NCI-H748 treated with DMSO at 0.1 percent for 48 hours (cell line): ENCODE measurements at places on chromosomes 16 and 17.

- DNase-seq, result no peak
Measured at GRCh38 chr16:67091906-67092566, 17.7 kb upstream of the PHAF1 start.

GRCh38 chr16:49341706-49342105, 31.9 kb upstream of the C16orf78 start:
- no peak for DNase-seq

GRCh38 chr16:55703003-55704001, 47.5 kb downstream of the SLC6A2 start:
- no peak for DNase-seq

DNA sequence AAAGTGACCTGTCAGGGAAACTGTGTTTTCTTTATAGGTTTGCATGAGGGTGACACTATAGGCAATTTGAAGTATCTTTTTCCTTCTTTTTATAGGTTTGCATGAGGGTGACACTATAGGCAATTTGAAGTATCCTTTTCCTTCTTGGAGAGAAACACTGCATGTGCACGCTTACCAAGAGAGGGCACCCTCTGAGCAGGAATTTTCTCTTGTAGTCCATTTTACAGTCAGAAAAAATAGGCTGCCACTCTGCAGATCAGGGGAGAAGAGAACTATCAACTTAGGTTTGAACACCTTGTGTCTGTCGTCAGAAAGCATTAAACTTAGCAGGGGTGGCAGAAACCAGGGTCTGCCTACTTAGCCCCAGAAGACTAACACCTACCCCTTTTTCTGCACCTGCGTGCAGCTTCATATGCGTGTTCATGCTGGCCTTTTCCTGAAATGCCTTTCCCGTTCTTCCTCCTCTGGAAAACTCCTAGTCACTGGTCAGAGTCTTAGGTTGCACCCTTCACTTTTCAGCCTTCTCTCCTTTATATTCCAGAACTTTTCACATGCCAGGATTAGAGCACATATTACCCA, 16.4 kb upstream of the SMIM36 start:
- no peak for DNase-seq

DNA sequence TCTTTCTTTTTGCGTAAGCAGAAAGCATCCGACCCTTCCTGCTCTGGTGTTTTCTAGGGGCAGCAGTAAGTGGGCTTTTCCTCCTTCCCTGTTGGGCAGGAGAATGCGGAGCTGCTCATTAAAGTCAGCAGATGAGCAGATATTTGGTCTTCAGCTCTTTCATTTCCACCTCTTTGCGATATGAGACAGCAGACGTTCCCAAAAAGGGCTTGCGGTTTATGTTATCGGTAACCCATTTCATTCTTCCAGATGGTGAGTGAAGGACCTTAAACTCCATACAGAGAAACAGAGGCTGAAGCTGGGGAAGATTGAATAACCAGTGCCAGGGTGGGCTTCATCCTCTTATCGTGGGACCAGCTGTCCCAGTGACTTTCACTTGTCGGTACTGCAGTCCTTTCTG, 40.7 kb downstream of the KSR1 start:
- no peak for DNase-seq

GRCh38 chr16:716200-716568, 1.3 kb downstream of the METRN start:
- no peak for DNase-seq

- DNase-seq, result no peak
Measured at GRCh38 chr16:87800497-87800896, 34.7 kb upstream of the KLHDC4 start.

GRCh38 chr16:77761204-77761603, 27.2 kb upstream of the VAT1L start:
- DNase-seq, result no peak

DNA sequence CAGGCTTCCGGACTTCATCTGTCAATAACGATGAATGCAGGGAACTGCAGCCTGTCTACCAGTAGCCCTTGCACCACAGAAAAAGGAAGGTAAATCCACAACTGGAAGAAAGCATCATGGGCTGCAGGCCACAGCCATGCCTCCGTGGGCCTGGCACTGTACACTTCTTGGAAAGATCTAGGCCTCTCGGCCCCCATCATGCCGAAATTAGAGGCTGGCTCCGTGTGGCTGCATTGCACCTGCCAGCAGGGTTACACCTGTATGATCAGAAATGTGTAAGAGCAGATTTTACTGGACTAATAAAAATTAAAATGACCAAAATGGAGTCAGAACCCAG, 52.2 kb downstream of the SDK2 start:
- DNase-seq, result no peak

- DNase-seq, result peak; percentile 75
Measured at GRCh38 chr17:28763804-28764266, 20.0 kb downstream of the TRAF4 start.

- no peak for DNase-seq
Measured at GRCh38 chr16:73793260-73793659, 503.4 kb upstream of the PSMD7 start.

DNA sequence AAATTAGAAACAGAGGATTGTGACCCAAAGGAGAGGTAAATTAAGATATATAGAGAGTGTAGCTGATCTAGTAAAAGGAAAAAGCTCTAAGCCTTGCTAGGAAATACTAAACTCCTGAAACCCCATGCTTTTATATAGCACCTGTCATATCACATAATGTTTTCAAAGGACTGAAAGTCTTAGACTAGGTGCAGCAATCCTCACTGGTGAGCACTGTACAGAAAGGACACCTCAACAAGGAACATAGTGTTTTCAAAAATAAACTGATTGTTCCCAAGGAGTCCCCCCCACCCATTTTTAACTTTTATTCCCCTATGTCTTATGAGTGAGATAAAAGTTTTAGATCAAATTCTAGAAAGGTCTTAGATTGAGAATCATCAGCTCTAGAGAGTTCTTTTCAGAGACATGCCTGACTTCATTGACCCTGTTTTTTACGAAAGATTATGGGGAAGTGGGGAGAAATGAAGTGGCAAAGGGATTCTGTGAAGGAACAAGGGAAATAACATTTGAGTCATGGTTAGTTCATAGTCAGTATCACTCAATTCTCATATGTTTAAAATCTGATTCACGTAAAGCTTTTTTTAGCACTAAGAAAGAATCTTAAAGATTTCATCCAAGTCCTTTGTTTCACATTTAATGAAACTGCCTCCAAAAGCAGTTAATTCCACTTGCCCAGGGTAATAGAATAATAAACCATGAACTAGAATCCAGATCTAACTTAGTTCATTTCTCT, 166.4 kb downstream of the CYB561 start:
- no peak for DNase-seq

DNA sequence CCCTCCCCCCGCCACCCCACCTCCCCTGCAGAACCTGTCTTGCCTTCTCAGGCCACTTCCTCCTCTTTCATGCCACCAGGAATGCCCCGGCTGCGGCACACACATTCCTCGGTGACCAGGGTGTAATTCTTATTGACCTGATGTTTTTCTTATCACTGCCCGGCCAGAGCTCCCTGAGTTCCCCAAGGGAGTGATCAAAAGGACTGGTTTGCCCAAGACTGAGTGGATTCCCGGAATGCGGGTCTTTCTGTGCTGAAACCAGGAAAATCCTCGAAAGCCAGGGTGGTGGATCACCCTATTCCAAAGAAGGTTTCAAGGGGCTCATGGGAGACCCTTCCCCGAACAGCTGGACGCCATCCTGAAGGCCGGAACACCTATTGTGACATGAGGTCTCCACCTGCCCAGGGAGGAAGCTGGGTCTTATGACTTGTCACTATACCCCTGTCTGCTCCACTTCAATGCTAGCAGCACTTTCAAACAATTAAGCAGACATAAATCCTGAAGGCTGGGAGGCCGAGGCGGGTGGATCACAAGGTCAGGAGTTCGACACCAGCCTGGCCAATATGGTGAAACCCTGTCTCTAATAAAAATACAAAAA, 53.0 kb upstream of the RPL38 start:
- DNase-seq, result no peak

- DNase-seq, result no peak
Measured at GRCh38 chr17:28053044-28053670, 10.7 kb downstream of the NLK start.

- DNase-seq, result no peak
Measured at GRCh38 chr17:20896153-20896649, 146.6 kb downstream of the USP22 start.

DNA sequence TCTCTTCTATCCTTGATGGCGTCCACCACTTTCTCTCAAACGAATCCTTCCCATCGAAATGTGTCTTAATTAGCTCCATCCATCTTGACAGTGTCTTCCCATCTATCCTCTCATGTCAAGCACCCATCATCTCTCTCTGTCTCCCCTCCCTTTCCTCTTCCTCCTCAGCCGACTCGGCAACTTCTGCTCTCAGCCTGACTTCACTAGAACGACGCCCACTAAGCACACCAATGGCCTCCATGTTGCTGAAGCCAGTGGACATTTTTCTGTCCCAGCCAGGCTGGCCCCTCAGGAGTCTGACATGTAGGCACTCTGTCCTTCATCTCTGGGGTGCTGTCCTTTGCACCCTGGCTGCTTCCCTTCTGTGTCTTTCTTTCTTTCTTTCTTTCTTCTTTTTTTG, 2.5 kb upstream of the SPATA20 start:
- no peak for DNase-seq

- no peak for DNase-seq
Measured at GRCh38 chr16:82701442-82701955, 74.7 kb downstream of the CDH13 start.

DNA sequence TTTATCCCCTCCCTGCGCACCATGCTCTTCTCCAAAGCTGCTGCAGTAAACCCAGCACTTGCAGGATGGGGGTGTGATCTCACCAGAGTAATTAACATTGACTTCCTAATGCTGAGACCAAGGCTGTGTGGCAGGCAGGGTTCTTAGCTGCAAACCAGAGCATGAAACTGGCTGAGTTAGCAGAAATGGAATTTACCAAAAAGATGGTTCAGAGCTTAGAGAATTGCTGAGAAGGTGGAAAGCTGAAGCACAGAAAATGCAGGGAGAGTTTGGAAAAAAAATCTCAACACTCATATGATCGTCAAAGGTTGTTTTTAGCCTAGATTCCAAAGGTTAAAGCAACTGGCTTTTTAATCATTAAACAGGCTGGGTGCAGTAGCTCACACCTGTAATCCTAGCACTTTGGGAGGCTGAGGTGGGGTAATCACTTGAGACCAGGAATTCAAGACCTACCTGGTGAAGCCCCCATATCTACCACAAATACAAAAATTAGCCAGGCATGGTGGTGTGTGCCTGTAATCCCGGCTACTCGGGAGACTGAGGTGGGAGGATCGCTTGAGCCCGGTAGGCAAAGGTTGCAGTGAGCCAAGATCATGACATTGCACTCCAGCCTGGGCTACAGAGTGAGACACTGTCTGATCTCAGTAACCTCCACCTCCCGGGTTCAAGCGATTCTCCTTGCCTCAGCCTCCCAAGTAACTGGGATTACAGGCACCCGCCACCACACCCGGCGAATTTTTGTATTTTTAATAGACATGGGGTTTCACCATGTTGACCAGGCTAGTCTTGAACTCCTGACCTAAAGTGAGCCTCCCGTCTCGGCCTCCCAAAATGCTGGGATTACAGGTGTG, 6.0 kb upstream of the TXNDC11 start:
- no peak for DNase-seq

GRCh38 chr17:51231999-51232398, 27.9 kb downstream of the MBTD1 start:
- no peak for DNase-seq

DNA sequence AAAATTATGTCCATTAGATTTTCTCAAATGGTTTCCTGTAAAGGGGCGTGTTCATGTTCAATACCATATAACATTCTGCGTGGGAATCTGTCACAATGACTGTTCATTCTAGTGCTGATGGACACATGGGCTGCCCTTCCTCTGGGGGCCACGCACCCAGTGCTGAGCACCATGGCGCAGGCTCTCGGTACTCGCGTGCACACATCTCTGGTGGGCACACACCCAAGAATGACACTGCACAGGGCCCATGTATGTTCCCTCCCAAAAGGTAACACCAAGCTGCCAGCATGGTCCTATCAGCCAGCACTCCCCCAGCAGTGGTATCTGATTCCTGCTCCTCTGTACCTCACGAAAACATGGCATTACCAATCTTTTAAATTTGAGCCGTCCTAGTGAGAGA, 13.7 kb downstream of the B9D1 start:
- no peak for DNase-seq

DNA sequence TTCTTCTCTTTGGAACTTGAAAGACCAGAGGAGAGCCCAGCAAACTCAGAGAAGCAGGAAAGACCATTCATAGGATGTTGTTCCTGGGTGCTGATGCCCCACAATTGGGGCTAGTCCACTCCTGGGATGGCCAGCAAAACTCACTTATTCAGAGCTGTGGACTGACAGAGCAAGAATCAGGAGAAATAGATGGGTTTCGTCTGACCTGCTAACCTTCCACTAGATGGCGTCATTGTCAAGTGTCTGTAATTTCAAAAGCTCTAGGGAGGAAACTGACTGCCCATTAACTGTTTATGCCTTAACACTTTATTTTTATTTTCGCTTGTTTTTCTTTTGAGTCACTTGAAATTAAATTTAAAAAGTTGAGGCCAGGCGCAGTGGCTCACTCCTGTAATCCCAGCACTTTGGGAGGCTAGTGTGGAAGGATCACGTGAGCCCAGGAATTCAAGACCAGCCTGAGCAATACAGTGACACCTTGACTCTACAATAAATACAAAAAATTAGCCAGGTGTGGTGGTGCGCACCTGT, 28.7 kb upstream of the MILR1 start:
- DNase-seq, result peak; percentile 66

GRCh38 chr16:78686601-78687000, 587.1 kb downstream of the WWOX start:
- no peak for DNase-seq

DNA sequence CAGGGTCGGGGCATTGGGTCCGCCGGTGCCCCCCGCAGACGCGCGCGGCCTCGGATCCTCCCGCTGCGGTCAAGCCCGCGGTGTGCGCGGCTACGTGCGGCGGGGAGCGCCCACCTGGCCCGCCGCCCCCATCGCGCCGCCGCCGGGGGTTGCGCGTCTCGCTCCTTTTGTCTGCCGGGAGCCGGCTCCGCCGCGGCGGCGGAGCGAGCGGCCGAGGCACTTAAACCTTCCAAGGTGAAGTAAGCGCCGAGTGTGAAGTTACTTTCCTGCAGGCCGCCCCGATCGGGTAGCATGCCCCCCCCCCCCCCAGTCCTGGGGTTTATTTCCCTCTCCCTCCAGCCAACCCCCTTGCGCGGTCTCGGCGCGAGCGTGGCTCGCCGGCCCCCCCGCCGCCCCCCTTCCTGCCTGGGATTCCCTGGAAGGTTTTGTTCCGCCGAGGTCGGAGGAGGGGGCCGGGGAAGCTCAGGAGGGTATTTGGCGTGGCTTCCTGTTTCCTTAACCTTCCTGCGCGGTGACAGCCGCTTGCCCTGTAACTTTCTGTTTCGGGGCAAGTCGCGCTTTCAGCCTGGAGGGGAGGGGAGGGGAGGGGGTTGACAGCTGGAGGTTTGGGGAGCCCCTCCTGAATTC, 56.6 kb upstream of the GSE1 start:
- peak; percentile 38 for DNase-seq

- DNase-seq, result no peak
Measured at GRCh38 chr16:31488468-31489297, 5.8 kb downstream of the SLC5A2 start.

GRCh38 chr16:57377080-57377841, 5.0 kb downstream of the CX3CL1 start:
- no peak for DNase-seq

GRCh38 chr16:19431636-19432340, 14.1 kb downstream of the TMC5 start:
- no peak for DNase-seq
